ENCODE measurements at places on chromosomes 4 and X. TPM values are rescaled to one million over a fixed set of nuclear protein-coding genes. Genes with fewer than 3 reads are reported as not detected.

Gene EXOC1L
- total RNA-seq: not detected

Gene STBD1
- total RNA-seq: 0.44 TPM

Gene L1CAM
- 7.2 TPM for total RNA-seq

Gene FGFBP2
- 23.9 TPM for total RNA-seq

Gene STOX2
- total RNA-seq: not detected
